ENCODE measurements at places on chromosomes 11 and 22.

GRCh38 chr11:24238771-24239645, 257.8 kb upstream of the LUZP2 start:
- DNase-seq: no peak

DNA sequence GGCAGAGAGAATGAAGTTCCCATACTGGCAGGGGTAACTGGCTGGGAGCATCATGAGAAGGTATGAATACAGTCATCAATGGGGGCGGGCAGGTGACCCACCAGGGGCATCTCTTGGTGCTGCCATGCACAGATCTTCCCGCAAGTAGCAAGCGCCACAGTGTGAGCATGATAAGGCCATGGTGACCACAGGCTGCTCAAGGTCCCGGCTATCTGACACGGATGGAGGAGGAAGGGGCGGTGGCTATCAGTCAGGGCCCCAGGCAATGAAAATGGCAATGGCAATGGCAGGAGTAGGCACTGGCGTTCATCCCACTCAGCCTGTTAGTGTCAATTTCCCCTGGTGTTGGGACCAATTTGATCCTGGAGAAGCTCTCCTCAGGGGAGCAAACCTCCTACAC, 21.6 kb downstream of the ASCL2 start:
- no peak for DNase-seq

GRCh38 chr11:22138264-22138663, 54.6 kb upstream of the ANO5 start:
- no peak for DNase-seq

- no peak for DNase-seq
These were observed 21.7 kb upstream of the MICALL1 start for GRCh38 chr22:37884420-37884819.

DNA sequence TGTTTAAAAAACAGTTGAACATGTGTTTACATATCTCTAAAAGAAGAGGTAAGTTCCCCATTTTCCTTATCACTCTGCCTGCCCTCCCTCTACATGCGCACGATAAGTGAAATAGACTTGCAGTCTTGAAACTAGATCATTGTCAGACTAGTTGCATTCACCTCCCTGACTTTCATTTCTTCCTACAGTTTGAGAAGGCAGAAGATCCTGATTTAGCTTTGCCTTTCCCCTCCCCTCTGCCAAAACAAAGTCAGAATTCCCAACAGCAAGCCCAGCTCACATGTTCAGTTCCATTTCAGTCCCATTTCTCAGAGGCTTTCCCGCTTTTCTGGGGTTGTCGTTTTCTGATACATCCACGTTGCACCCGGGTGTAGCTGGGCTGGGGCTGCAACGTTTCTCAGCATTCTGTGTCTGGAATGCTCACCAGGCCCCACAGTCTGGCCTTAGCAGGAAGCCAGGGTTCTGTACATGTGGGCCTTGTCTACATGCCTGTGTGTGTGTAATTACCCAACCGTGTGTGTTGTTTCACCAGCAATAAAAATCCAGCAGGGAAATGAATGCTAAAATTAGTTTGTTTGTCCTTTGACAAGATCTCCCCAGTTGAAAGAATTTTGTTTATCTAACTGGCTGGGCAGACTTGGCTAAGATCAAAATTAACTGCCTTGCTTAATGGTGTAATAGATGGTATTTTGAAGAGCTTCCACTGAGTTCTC, 179.2 kb downstream of the DBX1 start:
- peak; percentile 49 for DNase-seq

- no peak for DNase-seq
These were observed 73.2 kb upstream of the CLDN5 start for GRCh38 chr22:19597399-19597735.

- DNase-seq: no peak
These were observed 13.5 kb downstream of the DTX4 start for GRCh38 chr11:59185386-59185945.

GRCh38 chr11:76185511-76185910, 20.8 kb downstream of the WNT11 start:
- DNase-seq: no peak

GRCh38 chr22:19759427-19760057, 1.0 kb upstream of the TBX1 start:
- no peak for DNase-seq

GRCh38 chr11:9273376-9274336, 8.5 kb upstream of the DENND5A start:
- DNase-seq: no peak

- no peak for DNase-seq
These were observed 23.5 kb downstream of the MRTFA start for GRCh38 chr22:40613067-40613466.

GRCh38 chr22:28034760-28035401, 115.8 kb upstream of the PITPNB start:
- DNase-seq: peak; percentile 70

- no peak for DNase-seq
These were observed 84.2 kb downstream of the FDX1 start for GRCh38 chr11:110513846-110514437.

DNA sequence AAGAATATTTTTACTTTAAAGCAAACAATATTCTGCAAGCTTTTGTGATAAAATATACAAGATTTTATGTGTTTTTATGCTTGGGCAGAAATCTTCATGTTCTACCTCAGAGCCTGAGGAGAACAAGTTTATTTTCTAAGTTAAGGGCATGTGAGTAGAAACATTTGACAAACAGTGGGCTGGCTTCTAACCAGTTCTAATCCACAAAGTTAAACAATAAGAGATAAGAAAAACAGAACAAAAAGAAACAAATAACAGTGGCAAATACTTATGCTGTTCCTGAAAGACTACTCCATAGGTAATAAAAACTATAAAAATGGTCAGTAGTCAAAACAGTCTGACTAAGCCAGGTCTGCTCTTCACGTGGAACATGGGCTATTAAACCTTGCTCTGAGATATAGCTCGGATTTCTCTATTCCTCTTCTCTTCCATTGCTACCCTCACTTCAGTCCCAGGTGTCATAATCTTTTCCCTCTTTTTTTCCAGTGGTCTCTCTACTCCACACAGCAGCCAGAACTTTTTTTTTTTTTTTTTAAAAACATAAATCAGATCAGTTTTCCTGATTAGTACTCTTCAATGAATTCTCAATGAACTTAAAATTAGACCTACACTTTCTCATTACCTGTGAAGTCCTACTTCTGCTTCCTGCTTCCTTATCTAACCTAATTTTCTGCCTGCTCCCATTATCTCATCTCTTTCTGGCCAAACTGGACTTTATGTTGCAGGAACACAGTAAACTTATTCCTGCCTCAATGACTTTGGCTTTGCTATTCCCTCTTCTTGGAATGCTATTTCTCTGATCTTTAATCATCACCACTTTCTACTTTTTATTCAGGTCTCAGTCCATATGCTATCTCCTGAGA, 671.1 kb upstream of the CCDC90B start:
- DNase-seq: no peak

GRCh38 chr22:46416891-46417580, 81.5 kb downstream of the TRMU start:
- DNase-seq: no peak

DNA sequence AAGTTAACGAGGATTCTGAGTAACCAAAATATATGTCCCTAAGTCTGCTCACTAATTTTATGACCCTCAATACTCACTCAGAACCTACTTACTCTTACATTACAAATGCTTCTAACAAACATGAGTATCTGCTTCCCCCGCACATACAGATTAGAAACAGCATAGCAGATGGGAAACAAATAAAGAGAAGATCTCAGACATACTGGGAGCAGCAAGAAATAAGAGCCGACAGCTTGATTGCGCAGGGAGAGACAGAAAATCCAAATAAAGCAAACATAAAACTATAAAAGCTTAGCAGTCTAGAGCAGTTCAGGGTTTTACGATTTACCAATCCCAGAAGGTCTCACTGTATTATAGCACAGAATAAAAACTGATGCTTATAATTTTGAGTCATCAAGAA, 89.1 kb upstream of the DBX1 start:
- no peak for DNase-seq

DNA sequence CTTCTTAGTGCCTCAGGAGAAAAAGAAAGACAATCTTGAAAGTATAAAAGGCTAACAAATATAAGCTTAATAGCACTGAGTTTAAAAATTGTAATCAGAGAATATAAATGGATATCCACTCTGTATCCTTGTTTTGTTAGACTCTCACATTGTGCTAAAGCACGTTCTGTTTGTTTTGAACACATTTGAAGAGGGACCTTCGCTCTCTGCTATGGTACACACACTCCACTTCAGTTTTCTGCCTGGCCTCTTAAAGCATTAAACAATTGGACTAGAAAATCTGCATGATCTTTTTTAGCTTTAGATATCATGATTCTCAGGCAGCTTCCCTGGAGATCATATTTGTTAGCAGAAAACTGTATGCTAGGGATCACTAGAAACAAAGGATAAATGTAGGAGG, 40.3 kb upstream of the PGR start:
- DNase-seq: no peak

DNA sequence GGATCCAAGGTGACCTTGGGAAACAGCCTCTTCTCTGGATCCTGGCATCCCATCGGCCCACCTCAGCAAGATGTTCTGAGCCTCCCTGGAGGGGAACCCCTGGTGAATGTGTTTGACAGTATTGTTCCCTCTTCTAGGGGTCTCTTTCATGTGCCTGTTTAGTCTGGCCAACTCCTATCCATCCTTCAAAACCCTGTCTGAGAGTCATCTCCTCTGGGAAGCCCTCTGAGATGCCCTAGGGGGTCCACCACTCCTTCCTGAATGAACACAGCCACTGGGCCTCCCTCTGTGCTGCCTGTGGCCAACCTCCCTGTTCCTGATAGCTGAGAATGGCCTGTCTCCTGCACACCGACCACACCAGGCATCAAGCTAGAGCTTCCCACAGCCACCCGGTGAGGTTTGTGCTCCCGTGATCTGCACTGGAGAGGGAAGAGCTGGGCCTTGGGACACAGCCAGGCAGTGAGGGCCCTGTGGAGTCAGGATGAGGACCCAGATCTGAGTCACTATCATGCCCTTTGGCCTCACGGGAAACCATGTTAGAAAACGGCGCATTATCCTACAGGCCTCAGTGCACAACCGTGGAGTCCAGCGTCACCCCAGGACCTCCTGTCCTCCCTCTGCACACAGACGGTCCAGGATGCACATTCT, 8.8 kb downstream of the WNT7B start:
- no peak for DNase-seq

DNA sequence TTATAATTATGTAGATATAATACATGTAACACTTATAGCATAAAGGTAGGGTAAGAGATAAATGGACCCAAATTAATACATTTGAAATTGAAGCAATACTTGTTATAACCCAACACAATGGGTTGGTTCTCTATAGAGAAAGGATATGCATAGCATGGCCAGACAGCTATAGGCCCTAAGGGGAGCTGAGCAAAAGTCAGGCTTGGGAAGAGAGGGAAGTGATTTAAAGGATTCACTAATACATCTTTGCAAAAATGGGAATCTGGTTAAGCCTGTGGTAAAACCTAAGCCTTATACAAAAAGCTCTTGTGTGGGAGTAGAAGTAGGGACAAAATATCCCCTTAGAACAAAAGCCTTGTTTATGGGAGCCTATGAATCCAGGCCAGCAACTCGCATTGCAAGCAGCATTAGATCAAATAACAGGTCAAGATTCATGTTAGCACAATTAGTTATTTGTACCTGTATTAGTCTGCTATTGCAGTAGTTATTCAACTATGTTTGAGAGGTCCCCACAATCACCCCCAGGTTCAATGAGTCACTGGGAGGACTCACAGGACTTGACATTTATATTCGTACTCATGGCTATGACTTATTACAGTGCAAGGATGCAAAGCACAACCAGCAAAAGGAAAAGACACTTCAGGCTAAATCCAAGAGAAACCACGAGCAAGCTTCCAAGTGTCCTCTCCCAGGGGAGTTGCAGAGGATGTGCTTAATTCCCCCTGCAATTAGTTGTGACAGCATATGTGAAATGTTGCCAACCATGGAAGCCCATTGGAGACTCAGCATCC, 144.7 kb upstream of the LMO1 start:
- DNase-seq: no peak

DNA sequence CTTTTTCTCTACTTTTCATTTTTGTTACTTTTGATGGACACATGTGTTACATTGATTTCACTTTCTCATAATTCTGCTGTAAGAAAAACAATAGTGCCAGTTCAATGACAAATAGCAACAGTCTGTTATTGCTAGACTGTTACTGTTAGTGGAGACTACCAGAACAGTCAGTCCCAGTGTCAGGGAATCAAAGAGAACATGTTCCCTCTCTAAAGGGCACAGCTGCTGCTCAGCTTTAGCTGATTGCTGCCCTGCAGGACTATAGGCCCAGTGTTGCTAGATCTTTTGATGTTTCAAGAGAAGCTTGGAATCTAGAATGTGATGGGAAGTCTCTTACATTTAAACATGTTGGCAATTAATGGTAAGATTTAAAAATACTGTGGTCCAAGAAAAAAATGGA, 3.4 kb downstream of the BIRC3 start:
- no peak for DNase-seq

GRCh38 chr22:37209140-37209845, 3.0 kb downstream of the SSTR3 start:
- no peak for DNase-seq
